ENCODE measurements at places on chromosomes 2 and 18. TPM values are rescaled to one million over a fixed set of nuclear protein-coding genes. Genes with fewer than 3 reads are reported as not detected.

The C2orf72 gene
- total RNA-seq = 82.5 TPM

The CXCR1 gene
- total RNA-seq = 0.13 TPM

- no peaks in the 10 kb centered on the region for H3K36me3 ChIP-seq
- no peaks in the 10 kb centered on the region for H3K4me1 ChIP-seq
- no peaks in the 10 kb centered on the region for H3K27me3 ChIP-seq
Measured at GRCh38 chr2:239192975-239193374, 207.8 kb downstream of the HDAC4 start.

- H3K27me3 ChIP-seq = no peaks in the 10 kb centered on the region
- H3K36me3 ChIP-seq = no peaks in the 10 kb centered on the region
- no peak for DNase-seq
- H3K27ac ChIP-seq = no peak overlapping the region
- no peaks in the 10 kb centered on the region for H3K4me1 ChIP-seq
Measured at GRCh38 chr18:35110554-35111485, 69.6 kb downstream of the MAPRE2 start.

DNA sequence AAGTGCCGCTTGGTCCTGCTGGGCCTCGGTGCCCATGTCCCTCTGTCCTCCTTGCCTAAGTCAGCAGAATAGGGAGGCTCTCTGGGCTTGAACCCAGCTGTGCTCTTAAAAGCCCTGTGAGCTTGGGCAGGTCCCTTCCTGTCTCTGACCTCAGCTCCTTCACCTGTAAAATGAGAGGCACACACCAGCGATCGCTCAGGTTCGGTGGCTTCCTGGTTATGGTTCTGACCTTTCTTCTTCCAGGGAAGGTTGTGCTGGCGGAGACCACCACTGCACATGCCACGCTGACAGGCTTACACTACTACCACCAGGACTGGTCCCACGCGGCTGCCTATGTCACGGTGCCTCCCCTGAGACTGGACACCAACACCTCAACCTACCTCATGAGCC is 36.1 kb upstream of the MAPRE3 start:
- H3K4me1 ChIP-seq = no peaks in the 10 kb centered on the region
- no peaks in the 10 kb centered on the region for H3K27me3 ChIP-seq
- no peak overlapping the region for H3K27ac ChIP-seq
- no peak overlapping the region for H3K4me3 ChIP-seq
- H3K36me3 ChIP-seq = no peaks in the 10 kb centered on the region
- no peak for DNase-seq

DNA sequence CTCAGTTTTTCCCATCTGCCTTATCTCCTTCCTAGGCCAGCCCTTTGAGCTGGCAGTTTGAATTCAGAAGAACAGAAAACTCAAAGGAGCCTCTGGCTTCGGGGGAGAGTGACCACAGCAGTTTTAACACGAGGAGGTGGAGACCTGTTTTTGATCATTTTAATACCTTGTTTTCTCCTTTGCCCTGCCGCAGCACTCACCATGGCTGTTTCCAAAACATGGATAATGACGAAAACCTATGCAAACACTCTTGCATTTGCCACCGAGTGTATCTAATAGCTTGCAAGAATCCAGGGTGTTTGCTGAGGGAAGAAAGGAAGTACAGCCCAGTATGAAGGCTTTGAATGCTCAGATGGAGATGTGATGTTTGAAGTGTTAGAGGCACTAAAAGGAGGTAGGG is 167.1 kb downstream of the PRKCE start:
- H3K4me1 ChIP-seq = no peaks in the 10 kb centered on the region
- no peak overlapping the region for H3K4me3 ChIP-seq
- no peak for DNase-seq
- no peaks in the 10 kb centered on the region for H3K27me3 ChIP-seq
- H3K27ac ChIP-seq = no peak overlapping the region

The SCTR gene
- total RNA-seq = 0.25 TPM

DNA sequence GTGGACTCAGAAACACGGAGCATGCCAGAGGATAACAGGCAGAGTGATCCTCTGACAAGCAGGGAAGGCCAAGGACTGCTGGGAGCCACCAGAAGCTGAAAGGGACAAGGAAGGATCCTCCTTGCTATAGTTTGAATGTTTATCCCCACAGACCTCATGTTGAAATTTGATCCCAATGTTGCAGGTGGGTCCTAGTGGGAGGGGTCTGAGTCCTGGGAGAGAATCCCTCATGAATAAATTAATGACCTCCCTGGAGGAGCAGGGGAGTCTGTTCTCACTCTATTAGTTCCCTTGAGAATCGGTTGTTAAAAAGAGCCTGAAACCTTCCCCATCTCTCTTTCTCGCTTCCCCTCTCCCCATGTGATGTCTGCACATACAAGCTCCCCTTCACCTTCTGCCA is 124.4 kb downstream of the FBXO15 start:
- no peaks in the 10 kb centered on the region for H3K27me3 ChIP-seq
- H3K4me1 ChIP-seq = no peaks in the 10 kb centered on the region
- DNase-seq = no peak
- H3K36me3 ChIP-seq = no peaks in the 10 kb centered on the region
- no peak overlapping the region for H3K27ac ChIP-seq

DNA sequence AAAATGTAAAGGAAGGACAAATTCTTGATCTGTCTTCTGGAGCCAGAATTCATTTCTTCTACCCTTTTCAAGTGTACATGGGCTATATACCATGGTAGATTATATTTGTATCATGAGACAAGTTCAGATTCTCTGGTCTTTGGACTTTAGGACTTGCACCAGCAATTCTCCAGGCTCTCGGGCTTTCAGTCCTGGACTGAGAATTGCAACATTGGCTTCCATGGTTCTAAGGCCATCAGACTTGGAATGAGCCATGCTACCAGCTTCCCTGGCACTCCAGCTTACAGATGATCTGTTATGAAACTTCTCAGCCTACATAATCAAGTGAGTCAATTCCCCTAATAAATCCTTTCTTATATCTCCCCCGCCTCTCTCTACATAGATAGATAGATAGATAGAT is 33.3 kb downstream of the SRD5A2 start:
- H3K4me3 ChIP-seq = no peak overlapping the region
- H3K36me3 ChIP-seq = no peaks in the 10 kb centered on the region
- H3K4me1 ChIP-seq = no peaks in the 10 kb centered on the region
- no peaks in the 10 kb centered on the region for H3K27me3 ChIP-seq
- no peak overlapping the region for H3K27ac ChIP-seq
- no peak for DNase-seq

GRCh38 chr2:203997980-203998809 is 61.6 kb downstream of the ICOS start:
- H3K4me3 ChIP-seq = no peak overlapping the region
- DNase-seq = no peak
- H3K27ac ChIP-seq = no peak overlapping the region
- no peaks in the 10 kb centered on the region for H3K36me3 ChIP-seq
- H3K4me1 ChIP-seq = no peaks in the 10 kb centered on the region

GRCh38 chr18:10017043-10017442 is 103.2 kb downstream of the VAPA start:
- H3K36me3 ChIP-seq = no peaks in the 10 kb centered on the region
- no peak overlapping the region for H3K4me3 ChIP-seq
- no peaks in the 10 kb centered on the region for H3K4me1 ChIP-seq
- H3K27ac ChIP-seq = no peak overlapping the region
- no peaks in the 10 kb centered on the region for H3K27me3 ChIP-seq

- no peaks in the 10 kb centered on the region for H3K4me1 ChIP-seq
- no peaks in the 10 kb centered on the region for H3K27me3 ChIP-seq
- H3K27ac ChIP-seq = no peak overlapping the region
- DNase-seq = no peak
- H3K36me3 ChIP-seq = no peaks in the 10 kb centered on the region
Measured at GRCh38 chr2:180048251-180048650, 41.2 kb upstream of the CWC22 start.

- H3K4me3 ChIP-seq = no peak overlapping the region
- H3K27me3 ChIP-seq = no peaks in the 10 kb centered on the region
- DNase-seq = no peak
Measured at GRCh38 chr2:85435220-85435958, 16.9 kb downstream of the SH2D6 start.

DNA sequence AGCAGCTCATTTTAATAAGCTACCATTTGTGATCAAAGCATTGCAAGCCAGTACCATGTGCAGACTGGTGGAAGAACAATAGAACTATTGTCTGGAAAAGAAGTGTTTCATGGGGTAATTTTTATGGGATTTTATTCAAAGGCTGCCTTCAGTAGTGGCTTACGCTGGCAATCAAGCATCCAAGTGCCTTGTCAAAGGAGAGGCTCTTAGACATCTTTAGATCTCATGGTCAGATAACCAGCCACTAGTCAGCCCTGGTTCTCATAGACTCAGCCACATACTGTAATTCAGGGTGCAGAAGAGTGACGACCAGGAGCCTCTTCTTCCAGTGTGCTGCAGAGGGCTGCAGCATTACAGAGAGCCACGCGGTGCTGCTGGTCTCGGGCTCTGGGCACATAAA is 98.5 kb upstream of the NOSTRIN start:
- no peaks in the 10 kb centered on the region for H3K4me1 ChIP-seq
- no peak overlapping the region for H3K27ac ChIP-seq
- DNase-seq = no peak
- no peak overlapping the region for H3K4me3 ChIP-seq
- no peaks in the 10 kb centered on the region for H3K27me3 ChIP-seq

DNA sequence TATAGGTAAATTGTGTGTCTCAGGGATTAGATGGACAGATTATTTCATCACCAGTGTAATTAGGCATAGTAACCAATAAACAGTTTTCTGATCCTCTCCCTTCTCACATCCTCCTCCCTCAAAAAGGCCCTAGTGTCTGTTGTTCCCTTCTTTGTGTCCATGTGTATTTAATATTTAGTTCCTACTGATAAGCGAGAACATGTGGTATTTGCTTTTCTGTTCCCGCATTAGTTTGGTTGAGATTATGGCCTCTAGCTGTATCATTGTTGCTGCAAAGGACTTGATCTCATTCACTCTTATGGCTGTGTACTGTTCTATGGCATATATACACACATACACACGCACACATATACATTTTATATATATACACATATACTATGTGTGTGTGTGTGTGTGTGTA is 866.2 kb downstream of the CCDC85A start:
- H3K27ac ChIP-seq = no peak overlapping the region
- no peaks in the 10 kb centered on the region for H3K36me3 ChIP-seq
- H3K4me1 ChIP-seq = no peaks in the 10 kb centered on the region
- no peaks in the 10 kb centered on the region for H3K27me3 ChIP-seq
- no peak for DNase-seq

- no peak overlapping the region for H3K4me3 ChIP-seq
- H3K27ac ChIP-seq = no peak overlapping the region
- H3K4me1 ChIP-seq = no peaks in the 10 kb centered on the region
Measured at GRCh38 chr2:33730804-33731203, 131.7 kb upstream of the FAM98A start.

DNA sequence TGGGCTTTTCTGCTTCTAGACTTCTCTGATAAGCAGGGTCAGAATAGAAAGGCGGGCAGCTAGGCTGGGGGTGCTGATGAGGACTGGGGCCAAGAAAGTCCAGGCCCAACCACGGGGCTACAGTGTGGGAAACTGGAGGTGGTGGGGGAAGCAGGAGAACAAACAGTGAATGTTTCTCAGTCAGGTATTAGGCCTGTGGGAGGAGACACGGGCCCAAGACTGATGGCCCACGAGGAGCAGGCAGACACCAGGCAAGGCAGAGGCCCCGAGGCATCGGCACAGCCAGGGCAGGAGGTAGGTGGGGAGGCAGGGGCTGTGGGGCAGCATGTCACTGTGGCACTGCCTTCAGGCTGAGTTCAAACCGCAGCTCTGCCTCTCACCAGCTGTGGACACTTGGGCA is 40.7 kb downstream of the KCNIP3 start:
- DNase-seq = no peak
- H3K4me3 ChIP-seq = no peak overlapping the region

DNA sequence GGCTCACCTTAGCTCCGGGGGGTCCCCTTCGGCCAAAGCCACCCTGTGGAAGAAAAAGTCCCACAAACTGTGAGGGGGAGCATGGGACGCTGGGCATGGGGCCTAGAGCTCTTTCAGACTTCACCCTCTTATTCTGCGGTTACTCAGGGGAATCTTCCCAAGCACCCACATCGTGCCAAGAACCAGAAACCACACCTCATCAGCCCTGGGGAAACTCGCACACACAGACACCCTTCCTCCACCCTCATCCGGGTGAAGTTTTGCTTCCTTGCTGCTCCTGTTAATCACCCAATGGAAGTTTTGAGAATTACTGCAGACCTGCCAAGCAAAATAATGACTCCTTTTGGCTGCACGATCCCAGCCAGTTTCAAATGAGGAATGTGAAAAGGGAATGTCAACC is 59.1 kb downstream of the COL6A3 start:
- H3K4me3 ChIP-seq = no peak overlapping the region
- H3K27ac ChIP-seq = no peak overlapping the region
- H3K36me3 ChIP-seq = no peaks in the 10 kb centered on the region
- no peaks in the 10 kb centered on the region for H3K4me1 ChIP-seq

DNA sequence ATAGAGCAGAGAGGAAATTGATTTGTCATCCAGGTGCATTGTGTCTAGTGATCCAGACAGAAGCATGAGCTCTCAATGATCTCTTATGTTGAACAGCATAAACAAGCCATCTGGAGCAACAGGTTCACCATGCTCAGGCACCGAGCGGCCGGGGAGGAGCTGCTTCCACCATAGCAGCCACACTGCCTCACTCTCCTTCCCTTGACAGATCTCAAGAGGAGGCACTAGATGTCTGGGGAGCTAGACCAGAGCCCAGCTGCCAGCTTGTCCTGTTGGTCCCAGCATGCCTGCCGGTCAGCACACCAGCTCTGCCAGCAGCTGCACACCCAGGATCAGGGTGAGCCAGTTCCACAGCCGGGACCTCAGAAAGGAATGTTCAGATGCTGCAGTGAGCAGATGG is 17.5 kb upstream of the LONRF2 start:
- no peak for DNase-seq
- H3K27me3 ChIP-seq = no peaks in the 10 kb centered on the region
- no peak overlapping the region for H3K4me3 ChIP-seq
- H3K36me3 ChIP-seq = no peaks in the 10 kb centered on the region

The VPS54 gene
- 22.5 TPM for total RNA-seq

The INHBB gene
- total RNA-seq = 3.1 TPM

- H3K27ac ChIP-seq = no peak overlapping the region
- DNase-seq = no peak
- no peaks in the 10 kb centered on the region for H3K36me3 ChIP-seq
- H3K4me1 ChIP-seq = no peaks in the 10 kb centered on the region
- H3K27me3 ChIP-seq = no peaks in the 10 kb centered on the region
- H3K4me3 ChIP-seq = no peak overlapping the region
Measured at GRCh38 chr18:7242926-7243325, 12.0 kb downstream of the LRRC30 start.

The MTCL1 gene
- total RNA-seq = 20.8 TPM

GRCh38 chr18:79608535-79608934 is 71.1 kb upstream of the CTDP1 start:
- H3K4me3 ChIP-seq = no peak overlapping the region
- no peak for DNase-seq
- no peaks in the 10 kb centered on the region for H3K4me1 ChIP-seq
- H3K27ac ChIP-seq = no peak overlapping the region
- no peaks in the 10 kb centered on the region for H3K27me3 ChIP-seq

The UGT1A8 gene
- 16.8 TPM for total RNA-seq

GRCh38 chr2:230267556-230267955 is 42.0 kb downstream of the SP140 start:
- H3K36me3 ChIP-seq = no peaks in the 10 kb centered on the region
- no peak overlapping the region for H3K27ac ChIP-seq
- H3K4me1 ChIP-seq = no peaks in the 10 kb centered on the region
- no peak for DNase-seq
- H3K4me3 ChIP-seq = no peak overlapping the region

Data from colonic mucosa (tissue), 4 donors.